DMS79 treated with DMSO at 0.1 percent for 48 hours (cell line): ENCODE measurements at places on chromosomes 5 and 9.

- no peak for DNase-seq
These were observed 7.0 kb upstream of the CARD19 start for GRCh38 chr9:93089024-93089423.

DNA sequence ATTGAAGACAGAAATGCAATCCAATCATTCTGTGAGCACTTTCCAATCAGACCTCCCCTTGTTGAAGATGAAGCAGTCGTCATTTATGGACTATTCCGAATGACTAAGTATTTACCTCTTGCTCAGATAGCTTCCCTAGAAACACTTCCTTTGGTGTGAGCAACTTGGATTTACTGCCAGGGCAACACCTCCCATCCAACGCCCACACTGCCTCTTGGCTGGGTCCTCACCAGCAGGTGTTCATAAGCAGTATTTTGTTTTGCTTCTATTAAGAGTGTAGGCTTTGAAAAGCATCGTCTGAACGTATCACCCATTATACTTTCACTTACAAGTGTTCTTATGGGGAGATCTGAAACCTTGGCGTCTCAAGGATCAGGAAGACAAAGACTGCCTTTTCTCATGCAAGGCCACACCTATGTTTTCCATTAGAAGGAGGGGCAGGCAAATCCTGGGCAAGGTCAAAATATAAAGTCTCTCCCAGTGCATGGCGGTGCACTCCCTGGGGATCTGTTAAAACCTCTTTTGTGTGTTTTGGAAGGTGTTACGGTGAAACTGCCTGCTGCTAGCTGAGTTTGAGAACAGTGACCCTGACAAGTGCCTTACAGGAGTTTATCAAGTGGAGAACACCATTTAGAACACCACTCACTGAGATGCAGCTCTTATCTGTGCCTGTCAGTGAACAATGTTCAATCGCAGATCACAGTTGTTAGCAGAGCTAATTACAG lies 10.6 kb upstream of the MARCHF3 start:
- peak; percentile 74 for DNase-seq

DNA sequence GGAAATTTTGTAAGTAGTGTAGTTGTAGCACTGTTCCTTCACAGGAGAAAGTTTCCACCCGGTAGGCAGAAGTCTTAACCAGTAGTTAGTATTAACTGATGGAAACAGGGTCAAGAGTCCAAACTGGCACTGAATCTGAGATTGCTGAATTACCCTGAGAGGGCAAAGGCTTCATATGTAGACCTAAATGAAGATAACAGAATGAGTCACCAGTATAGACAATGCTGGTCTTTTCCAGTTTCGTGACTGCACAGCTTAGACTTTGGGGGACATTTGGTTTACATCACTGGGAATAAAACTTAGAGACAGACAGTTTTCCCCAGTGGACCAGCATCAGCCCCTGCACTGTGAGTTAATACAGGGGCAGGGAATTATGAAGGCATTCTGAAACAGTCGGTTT lies 60.5 kb downstream of the PCSK5 start:
- no peak for DNase-seq

GRCh38 chr9:2809692-2810419 lies 34.0 kb downstream of the PUM3 start:
- no peak for DNase-seq

DNA sequence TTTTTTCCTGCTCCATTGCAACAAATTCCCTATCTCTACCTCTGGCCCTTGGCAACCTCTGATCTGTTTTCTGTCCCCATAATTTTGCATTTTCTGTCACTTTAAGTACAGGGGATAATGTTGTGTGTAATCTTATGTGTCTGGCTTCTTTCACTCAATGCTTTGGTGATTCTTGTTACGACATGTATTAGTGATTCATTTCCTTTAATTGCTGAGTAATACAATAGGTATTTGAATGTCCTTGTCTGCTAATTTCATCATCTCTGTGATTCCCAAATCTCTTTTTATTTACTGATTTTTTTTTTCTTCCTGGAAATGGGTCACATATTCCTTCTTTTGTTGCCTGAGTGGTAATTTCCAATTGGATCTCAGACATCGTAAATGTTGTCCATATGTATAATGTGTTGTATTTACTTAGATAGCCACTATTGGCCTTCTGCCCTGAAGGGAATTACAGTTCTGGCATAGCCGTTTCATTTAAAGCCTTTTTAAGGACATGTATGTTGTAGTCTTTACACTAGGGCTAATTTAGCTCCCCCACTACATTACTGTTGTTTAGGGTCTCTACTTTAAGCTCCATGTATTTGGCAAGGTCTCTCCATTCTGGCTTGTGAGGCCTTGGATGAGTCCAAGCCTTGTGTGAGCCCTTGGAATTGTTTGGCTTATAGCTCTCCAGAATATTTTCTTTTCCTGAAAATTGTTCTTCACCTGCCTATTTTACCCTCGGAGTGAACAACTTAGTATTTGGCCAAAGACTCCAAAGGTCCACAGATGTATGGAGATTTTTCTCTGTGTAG lies 683.8 kb downstream of the LRRC70 start:
- no peak for DNase-seq

DNA sequence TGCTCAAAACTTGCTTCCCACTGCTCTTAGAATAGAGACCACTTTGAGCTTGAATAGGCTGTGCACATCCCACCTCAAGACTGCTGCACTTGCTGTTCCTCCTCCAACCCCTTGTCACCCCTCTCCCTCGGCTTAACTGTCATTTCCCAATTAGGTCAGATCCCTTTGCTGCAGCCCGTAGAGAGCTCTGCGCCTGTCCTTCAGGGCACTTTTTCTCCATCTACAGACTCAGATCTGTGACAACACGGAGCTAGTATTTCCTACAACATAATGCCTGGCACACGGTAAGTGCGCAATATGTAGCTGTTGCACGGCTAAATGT lies 485 bp upstream of the HABP4 start:
- no peak for DNase-seq

GRCh38 chr9:12739014-12739652 lies 35.7 kb upstream of the LURAP1L start:
- DNase-seq, result no peak

- DNase-seq, result peak; percentile 51
These were observed 38.1 kb upstream of the CD180 start for GRCh38 chr5:67234671-67235176.

DNA sequence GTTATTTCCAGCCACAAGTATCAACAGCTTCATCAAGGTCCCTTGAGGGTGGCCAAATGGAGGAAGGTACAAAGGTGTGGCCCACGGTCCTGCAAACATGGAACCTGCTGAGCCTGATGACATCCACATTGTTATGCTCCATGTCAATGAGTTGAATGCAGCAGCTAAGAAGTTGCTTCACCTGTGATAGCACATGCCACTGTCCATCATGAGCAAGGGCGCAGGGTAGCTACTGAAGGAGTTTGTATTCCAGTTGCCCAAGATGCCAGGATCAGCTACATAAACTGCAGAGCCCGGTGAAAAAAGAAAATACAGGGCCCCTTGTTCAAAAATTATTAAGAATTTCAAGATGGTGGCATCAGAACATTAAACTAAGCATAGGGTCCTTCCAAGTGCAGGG lies 24.2 kb downstream of the LSM11 start:
- no peak for DNase-seq

DNA sequence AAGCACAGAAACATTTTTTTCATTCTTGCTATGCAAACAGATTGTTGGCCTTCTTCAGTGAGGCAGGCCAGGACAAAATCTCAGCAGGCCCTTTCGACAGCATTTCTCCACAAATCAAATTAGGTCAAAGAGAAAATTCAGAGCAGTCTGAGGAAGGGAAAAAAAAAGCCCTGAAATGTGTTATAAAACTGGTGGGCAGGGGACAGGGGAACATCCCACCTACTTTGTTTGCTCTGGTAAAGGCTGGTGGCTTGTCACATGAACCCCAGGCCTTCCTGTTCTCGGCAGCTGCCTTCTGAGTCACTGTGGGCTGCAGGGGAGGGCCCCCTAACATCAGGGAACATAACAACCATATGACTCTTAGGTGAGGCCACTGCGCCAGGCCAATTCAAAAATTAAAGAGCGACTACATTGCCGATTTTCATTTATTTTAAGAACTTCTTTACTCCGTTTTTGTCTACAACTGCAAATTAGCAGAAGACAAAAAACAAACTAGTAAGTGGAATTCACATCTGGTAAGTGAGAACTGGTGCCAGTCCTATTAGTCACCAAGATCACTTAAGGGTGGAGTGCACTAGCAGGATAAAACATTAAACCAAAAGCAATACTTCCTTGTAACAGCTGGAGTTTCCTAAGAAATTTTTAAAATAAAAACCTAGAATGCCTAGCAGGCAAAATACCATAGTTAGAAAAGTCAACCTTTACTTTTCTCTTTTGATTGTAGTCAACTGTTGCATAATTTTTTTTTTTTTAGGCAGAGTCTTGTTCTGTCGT lies 46.2 kb upstream of the DENND4C start:
- no peak for DNase-seq

DNA sequence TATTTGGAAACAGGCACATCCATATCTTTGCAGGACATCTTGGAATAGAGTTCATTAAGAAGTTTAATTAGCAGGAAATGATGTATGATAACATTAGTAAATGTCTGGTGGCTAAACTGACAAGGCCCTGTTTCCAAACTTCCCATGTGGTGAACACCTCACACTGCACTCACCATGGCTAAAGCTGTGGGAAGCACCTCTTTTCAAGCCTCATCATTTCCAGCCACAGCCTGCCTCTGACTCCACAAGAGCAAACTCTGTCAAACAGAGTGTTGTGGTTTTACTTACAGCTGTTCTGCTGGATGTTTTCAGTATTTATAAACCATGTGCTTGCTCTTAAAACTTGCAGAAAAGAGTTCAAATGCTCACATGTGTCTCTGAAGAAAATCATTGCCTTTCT lies 14.9 kb upstream of the NDUFB6 start:
- no peak for DNase-seq

DNA sequence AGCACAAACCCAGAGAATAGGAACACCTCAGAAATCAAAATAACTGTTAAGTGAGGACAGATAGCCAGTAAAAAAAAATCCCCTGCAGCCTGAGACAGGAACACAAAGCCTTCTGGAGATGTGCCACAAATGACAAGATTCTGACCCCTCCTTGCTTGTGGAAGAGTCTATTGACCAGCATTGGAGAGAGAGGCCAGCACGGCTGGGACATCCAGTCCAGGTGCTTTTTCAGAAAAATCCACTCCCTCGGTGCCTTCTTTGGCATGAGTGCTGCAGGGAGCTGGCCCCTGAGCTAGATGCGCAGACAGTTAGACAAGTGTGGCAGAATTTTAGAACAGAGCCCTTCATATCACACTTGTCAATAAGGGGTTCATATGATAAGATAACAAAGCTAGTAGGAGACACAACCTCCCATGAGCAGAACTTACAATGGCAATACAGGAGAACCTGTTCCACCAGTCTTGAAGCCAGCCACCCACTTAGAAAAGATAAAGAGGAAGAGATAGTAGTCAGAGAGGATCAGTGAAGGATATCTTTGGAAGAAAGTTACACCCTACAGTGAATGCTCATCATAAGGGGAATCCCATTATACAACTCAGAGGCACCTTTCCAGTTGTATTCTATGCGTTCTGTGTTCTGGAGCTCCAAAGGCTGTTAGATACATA lies 298.4 kb downstream of the TLE1 start:
- DNase-seq, result no peak

- no peak for DNase-seq
These were observed 409.9 kb upstream of the ADAMTS16 start for GRCh38 chr5:4730279-4730678.

- DNase-seq, result no peak
These were observed 36.2 kb downstream of the TNFSF8 start for GRCh38 chr9:114894206-114894605.

DNA sequence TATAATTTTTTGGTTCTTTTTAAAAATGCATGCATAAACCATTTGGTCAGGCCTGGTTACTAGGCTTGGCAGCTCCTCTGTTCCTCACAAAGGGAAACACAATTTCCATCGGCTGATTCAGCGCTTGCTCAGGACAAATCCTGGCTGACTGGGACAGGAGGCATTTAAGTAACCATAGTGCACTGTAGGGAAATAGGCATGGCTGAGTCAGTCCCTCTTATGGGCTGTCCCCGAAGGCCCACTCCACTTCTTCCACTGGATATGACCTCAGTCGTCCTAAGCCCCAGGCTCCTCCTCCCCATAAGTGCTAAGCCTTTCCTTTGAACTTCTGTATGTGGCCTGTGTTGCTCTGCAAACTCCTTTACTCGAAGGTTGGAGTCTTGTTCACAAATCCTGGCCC lies 71.2 kb upstream of the GLIS3 start:
- DNase-seq, result no peak

DNA sequence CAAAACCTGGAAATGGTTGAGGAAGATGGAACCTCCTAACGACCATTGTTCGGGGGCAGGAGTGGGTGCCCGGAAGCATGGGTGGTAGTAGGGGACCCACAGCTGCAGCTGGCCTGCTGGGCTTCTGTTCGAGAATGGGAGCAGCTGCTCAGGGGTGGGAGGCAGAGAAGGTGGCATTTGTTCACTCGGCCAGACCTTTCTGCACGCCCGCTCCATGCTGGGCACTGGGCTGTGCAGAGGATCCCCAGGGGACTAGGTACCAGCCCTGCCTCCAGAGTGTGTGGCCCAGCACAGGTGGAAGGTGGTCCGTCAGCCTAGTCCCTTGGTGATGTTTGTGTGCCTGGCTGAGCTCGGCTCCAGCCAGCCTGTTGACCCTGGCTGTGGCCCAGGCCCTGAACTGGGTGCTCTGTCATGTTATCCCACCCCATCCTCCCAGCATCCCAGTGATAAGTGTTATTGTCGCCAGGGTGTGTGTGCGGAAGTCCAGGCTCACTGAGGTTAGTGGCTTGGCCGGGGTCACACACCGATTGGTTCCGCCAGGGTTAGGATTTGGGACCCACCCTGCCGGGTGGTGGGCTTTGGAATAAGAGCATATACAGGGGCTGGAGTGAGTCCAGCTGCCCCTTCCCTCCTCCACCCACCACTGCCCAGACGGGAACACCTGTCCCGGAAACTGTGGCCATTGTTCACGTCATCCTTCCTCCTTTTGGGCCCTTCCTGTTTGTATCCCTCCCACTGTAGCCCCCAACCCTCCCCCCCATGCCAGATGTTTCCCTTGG lies 4.8 kb downstream of the N4BP3 start:
- no peak for DNase-seq

- DNase-seq, result no peak
These were observed 153.3 kb downstream of the ESM1 start for GRCh38 chr5:54832045-54832444.

- DNase-seq, result no peak
These were observed 2.7 kb downstream of the OR2V2 start for GRCh38 chr5:181149806-181150733.

DNA sequence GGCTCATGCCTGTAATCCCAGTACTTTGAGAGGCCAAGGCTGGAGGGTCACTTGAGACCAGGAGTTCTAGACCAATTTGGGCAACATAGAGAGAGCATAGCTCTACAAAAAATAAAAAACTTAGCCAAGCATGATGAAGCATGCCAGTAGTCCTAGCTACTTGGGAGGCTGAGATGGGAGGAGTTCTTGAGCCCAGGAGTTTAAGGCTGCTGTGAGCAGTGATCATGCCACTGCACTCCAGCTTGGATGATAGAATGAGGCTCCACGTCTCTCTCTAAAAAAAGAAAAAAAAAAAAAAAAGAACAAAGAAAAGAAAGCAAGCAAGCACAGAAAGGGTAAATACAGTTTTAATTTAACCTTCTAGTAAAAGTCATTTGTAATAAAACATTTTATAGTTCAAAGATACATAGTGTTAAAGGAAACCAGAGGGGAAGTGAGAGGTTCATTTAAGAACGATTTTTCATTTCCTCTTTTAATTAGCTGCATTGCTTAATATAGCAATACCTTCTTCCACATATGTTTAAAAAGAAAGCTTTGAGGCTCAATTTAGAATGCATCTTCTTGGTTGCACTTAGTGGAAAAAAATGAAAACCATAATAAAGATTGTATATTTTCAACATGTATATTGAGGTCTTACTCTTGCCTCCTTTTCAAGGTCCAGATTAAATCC lies 14.9 kb downstream of the GAPT start:
- DNase-seq, result no peak

- no peak for DNase-seq
These were observed 100.3 kb downstream of the NSG2 start for GRCh38 chr5:174145821-174146220.
